ENCODE measurements at places on chromosomes 12 and 14.

- DNase-seq, result no peak
- H3K27me3 ChIP-seq, result no peaks in the 10 kb centered on the region
- H3K4me1 ChIP-seq, result peaks cover 34% of the 10 kb centered on the region
Observed at GRCh38 chr12:104600036-104600712, 143.4 kb downstream of the CHST11 start.

DNA sequence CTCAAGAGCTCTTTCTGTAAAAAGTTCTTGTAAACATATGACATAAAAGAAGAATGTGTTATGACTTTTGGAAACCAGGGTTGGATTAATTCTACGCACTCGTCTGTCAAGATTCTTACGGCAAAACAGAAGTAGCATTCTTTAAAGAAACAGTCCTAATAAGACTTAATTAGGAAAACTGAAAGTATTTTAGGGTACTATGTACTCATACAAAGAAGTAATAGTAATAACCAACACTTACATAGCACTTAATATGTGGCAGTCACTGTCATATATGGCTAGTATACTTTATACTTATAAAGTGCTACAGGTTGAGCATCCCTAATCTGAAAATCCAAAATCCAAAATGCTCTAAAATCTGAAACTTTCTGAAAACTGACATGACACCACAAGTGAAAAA, 72.9 kb upstream of the ST8SIA1 start:
- H3K27ac ChIP-seq, result no peak overlapping the region
- DNase-seq, result no peak
- no peaks in the 10 kb centered on the region for H3K27me3 ChIP-seq
- H3K4me3 ChIP-seq, result no peak overlapping the region
- peaks cover 18% of the 10 kb centered on the region for H3K4me1 ChIP-seq

DNA sequence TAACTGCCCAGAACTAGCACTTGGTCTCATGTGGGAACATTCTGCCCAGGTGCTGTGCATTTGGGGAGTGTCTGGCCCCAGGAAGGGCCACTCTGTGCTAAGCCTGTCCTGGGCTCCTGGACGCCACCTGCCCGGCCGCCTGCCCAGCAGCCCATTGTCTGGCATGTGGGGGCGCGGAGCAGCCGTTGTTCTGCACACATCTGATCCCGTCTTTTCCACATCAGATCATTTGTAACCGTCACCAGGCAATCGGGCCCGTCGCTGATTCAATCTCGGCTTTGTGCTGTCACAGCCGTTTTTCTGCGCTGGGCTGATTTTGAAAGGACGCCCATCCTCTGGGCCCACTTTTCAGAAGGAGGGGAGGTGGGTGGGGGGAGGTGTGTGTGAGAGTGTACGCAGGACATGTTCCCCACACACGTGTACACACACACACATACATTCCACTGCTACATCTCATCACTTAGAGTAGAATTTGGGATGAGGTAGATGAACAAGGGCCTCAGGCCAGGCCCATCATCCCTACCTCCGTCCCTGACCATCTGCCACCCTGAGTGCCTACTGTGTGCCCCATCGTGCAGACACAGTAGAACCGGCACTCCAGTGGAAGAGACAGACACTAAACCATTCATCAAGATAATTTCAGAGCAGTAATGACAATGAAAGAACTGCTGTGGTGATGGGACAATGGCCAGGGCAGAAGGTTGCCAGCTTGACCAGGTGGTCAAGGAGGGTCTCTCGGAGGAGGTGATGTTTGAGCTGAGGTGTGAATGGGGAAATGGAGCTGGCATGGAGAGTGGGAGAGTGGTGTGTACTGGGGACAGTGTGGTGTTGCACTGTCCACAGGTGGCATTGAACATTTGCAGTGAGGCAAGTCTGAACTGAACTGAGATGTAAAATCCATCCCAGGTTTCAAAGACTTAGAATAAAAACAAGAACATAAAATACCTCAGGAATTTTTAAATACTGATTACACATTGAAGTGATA, 19.0 kb downstream of the FAM222A start:
- H3K36me3 ChIP-seq, result no peaks in the 10 kb centered on the region
- H3K4me1 ChIP-seq, result no peaks in the 10 kb centered on the region
- no peak overlapping the region for H3K27ac ChIP-seq

DNA sequence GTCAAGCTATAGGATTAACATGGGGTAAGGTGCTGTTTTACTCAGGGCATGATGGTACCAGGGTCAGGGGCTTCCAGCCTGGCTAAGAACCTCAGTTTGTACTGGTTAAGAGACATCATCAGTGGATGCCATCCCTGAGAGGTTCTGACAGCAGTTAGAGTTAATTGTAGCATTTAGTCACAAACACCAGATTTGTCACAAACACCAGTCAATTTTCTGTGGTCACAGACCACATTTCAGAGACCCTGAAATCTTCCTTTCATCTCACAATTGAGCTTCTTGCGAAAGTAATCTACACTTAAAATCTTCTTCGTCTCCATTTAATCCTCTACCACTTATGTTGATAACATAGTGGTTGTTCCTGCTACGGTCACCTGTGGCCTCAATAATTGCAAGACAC, 143.0 kb upstream of the EGLN3 start:
- DNase-seq, result no peak
- H3K27ac ChIP-seq, result no peak overlapping the region
- peaks cover 3% of the 10 kb centered on the region for H3K27me3 ChIP-seq
- H3K4me1 ChIP-seq, result peaks cover 3% of the 10 kb centered on the region
- H3K4me3 ChIP-seq, result no peak overlapping the region

DNA sequence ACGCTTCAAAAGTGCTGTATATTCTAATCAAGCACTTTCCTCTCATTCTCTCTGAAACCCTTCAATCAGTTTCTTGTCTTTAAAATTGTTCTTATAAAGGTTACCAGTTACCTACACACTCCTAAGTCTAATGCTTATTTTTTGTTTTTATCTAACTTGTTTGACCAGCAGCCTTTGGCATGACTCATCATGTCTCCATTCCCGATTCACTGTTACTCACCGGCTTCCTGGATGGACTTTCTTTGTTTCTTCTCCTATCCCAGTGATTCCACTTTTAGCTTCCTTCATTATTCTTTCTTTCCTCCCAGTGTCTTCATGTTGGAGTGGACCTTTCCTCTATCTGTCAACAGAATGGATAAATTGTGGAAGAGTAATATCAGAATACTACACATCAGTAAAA, 368.6 kb upstream of the CCDC196 start:
- no peaks in the 10 kb centered on the region for H3K36me3 ChIP-seq
- no peaks in the 10 kb centered on the region for H3K4me1 ChIP-seq

DNA sequence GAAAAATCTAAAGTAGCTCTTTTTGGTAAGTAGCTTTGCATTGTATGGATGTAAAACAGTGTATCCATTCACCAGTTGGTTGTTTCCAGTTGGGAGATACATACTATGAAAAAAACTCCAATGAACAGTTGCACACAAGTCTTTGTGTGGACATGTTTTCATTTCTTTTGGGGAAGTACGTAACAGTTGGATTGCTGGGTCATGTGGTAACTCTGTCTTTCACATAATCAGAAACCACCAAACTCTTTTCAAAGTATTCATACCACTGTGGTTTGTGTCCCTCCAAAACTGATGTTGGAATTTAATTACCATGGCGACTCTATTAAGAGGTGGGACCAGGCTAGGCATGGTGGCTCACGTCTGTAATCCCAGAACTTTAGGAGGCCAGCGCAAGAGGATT, 58.9 kb upstream of the RESF1 start:
- peak overlapping the region; percentile 20 for H3K27ac ChIP-seq
- no peak for DNase-seq
- H3K4me3 ChIP-seq, result no peak overlapping the region
- H3K4me1 ChIP-seq, result peaks cover 31% of the 10 kb centered on the region

All from activated naive CD8-positive, alpha-beta T cell treated with anti-CD3 and anti-CD28 coated beads for 36 hours (primary cell).